HAP-1 (cell line): ENCODE measurements at places on chromosomes 16 and 17.

DNA sequence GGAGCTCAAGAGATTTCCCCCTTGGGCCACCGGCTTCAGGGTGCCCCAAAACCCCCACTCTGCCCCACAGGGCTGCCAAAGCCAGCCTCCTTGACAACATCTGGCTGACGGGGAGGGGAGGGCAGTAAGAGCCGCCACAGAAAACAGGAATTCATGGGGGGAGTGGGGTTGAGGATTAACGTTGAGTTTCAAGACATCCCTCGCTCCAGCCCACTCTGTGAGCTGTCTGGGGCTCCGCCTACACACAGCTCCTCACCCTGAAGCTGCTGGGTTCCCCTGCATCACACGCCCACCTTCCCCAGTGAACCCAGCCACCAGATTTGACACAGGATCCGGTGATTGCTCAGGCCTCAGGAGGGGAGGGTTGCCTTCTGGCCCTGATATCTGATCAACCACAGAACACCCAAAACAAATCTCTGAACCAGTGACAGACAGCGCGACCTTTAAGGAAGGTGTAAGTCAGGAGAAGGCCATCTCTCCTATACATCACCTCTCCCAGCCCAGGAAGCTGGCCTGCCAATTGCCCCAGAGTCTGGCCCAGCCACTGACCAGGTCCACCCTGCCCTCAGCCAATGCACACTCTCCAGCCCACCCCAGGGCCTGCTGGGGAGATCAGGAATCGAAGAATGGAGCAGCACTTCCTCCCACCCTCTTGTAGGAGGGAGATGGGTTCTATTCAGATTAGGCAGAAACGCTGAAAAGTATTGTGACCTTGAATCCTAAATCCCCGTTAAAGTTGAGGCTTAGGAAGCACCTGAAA is 132.1 kb downstream of the CLEC16A start:
- DNase-seq: no peak

GRCh38 chr16:80788027-80788426 is 16.4 kb downstream of the CDYL2 start:
- no peak for DNase-seq

DNA sequence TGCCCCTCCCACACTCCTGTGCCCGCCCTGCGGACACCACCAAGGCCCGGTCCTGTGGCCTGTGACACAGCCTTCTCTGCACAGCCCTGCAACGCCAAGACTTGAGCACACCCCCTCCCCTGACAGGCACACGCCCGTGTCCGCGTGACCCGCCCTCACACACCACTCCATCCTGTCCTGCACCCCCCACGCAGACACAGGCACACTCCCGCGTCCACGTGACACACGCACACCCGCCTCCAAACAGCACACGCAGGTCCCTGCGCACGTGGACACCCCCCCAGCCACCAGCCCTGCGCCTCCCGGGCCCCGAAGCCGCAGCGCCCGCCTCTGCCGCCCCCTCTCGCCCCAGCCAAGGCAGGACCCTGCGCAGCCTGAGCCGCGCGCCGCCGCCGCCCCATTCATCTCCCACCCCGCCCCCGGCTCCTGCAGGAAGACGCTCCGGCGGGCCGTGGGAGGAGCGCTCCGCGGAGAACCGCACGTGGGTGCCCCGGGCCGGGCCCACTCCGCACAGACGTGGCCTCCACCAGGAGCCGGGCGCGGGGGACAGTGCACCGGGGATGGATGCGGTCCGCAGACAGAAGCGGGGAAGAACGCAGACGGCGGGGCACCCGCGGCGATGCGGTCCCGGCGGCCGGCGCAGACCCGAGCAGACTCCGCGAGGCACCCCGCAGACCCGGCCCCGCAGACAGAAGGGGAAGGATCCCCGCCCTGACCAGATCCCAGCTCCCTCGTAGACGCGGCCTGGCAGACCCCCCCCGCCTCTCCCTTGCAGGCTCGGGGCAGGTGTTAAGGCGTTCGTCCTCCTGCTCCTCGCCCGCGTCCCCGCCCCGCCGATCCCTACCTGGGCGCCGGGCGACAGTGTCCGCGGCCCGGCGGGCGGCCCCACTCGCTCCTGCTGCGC is 506 bp downstream of the CAMKK1 start:
- DNase-seq: peak; percentile 72

- no peak for DNase-seq
Observed at GRCh38 chr17:48202959-48203358, 95.4 kb downstream of the SNX11 start.

GRCh38 chr17:4420692-4421131 is 13.0 kb upstream of the SPNS3 start:
- DNase-seq: peak; percentile 76

DNA sequence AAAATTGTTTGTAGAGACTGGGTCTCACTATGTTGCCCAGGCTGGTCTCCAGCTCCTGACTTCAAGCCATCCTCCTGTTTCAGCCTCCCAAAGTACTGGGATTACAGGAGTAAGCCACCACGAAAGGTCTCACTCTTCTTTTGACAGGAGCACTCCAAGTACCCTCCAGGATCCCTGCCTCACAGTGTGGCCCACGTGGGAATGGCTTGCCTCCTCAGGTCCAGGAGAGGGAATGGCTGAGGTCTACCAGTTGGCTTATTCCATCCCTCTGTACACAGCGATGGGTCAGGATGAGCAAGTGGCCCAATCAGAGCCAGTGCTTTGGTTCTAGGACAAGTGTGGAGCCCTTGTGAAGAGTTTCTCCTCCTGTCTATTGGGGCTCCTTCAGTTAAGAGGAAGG is 73.7 kb upstream of the ZNF423 start:
- DNase-seq: no peak

DNA sequence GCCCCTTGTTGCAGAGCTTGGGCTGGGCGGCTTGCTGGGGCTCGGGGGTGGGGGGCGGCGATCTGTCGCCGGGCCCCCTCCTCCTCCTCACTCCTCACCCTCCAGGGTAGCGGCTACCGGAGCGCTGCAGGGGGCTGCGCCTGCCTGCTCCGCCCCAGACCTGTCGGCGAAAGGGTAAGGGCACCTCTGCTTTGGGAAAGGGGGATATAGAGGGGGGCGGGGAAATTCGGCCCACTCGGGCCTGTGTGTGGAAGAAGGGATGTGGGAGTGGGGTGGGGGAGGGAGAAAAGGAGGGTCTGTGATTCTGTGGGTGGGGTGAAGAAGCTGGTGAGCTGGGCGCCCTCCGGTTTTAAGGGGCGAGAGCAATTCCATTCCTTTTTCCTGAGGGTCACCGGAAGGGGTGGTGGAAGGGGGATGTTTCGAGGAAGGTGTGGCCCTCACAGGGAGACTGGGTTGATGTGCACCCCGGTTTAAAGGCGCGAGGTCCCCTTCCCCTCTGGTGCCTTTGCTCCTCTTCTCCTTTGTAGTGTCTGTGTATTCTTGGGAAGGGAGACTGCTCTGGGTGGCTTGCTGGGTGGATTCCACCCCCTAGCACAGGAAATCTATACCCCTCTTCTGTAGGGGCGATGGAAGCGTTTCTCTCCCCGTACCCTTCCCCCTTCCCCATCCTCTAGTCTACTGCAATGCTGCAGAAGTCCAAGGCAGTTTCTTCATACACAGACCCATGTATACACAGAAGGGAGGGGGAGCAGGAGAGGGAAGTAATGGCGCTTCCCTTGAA is 878 bp downstream of the TAOK1 start:
- DNase-seq: peak; percentile 48

DNA sequence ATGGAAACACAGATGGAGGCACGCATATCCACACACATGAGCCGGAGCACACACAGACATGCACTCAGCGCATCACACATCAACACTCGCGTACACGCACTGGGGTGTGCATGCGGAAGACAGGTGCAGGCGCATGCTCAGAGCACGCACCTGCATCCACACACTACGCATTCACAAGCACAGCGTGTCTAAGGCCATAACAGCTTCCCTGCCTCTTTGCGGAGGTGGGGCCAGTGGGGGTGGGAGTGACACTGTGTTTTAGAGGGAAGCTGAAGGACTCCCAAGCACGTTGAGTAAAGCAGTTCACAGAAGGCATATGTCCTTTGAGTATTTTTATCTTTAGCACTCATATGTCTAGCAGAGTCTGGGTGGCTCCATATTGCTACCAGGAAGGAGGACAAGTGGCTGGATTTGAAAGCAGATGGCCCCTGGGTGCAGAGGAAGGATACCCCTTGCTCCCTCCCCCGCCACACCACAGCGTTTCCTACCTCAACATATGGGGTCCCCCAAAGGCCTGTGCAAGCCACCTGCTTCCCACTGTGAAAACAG is 68.6 kb upstream of the TOB1 start:
- no peak for DNase-seq

DNA sequence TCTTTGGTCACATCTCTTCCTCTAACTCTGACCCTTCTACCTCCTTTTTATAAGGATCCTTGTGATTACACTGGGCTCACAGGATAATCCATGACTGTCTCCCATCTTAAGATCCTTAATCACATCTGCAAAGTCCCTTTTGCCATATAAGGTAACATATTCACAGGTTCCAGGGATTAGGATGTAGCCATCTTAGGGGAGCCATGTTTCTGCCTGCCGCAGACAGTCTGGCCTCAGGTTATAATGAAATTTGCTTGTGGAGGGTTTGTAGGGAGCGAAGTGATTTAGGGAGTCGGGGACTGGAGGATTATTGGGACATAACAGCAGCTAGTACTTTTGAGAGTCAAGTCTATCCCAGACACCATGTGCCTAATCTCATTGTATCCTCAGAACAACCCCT is 7.7 kb downstream of the EEF2K start:
- no peak for DNase-seq

DNA sequence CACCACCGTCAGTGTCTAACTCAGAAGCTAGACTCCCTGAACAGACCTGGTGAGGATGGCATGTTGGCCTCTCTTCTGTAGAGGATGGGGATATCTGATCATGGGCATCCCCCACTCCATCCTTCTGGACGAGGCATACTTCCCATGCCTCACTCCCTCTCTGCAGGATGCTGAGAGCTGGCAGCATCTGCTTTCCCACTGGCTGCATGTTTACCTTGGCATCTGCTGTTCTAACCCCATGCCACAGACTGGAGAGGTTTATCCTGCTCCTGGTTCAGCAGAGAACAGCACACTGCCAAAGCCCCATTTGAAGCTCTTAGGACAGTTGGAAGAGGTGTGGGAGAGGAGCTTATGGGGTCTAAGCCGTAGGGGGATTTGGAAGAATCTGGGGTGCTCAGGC is 46.0 kb downstream of the YPEL2 start:
- no peak for DNase-seq

DNA sequence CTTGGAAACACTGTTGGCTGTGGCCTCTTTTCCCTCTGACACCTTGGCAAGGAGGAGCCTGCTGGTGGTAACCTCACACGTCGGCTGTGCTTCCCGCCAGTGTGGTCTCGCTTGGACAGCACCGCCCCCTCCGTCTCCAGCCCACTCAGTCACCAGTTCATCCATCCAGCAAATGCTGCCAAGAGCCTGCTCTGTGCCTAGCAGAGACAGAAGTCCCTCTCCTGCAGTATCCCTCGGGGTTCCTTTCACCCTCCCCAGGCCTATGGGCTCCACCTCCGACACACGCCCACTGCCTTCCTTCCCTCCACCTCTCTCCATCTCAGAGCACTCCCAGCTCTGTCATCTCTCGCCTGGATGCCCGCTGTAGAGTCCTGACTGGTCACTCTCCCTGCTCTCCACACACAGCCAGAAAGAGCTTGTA is 12.3 kb downstream of the CACNG4 start:
- no peak for DNase-seq

GRCh38 chr17:58641887-58642311 is 49.9 kb downstream of the TEX14 start:
- DNase-seq: no peak

DNA sequence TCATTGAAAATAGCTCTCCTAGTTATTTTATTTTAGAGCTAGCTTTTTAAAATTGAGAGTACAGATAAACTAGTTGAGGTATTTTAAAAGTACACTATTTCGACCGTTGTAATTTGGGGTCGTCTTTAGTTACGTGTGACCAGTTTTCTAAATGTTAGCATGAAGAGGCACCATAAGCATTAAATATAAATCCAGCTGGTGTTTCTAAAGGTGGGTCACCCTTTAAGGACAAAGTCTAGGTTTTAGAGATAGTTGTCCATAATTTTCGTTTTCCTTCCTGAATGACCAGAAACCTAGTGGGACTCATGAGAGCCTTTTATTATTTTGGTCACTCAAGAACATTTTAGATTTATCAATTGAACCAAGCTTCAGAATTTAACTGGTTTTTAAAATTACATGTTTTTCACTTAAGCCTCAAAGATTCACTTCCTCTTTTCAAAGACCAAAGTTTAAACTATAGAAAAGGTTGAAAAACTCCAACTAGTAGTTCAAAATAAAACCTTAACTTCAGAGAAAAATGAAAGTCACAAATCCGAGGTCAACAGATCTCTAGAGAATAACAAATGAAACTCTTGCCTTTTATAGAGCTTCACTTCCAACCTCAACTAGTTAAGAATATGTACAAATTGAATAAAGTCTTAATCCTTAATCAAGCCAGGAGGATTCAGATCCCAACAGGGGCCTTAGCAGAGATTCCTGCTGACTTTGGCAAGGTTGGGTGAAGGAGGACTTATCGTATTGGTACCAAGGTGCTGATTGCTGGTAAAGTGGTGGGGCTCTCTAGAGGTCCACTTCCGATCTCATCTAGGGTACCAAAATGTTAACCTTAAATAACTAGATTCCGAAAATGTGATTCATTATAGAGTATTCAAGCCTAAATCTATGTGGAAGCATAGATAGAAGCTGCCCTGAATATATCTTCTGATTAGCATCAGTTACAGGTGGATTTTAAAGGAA is 32.5 kb downstream of the PHKB start:
- no peak for DNase-seq

DNA sequence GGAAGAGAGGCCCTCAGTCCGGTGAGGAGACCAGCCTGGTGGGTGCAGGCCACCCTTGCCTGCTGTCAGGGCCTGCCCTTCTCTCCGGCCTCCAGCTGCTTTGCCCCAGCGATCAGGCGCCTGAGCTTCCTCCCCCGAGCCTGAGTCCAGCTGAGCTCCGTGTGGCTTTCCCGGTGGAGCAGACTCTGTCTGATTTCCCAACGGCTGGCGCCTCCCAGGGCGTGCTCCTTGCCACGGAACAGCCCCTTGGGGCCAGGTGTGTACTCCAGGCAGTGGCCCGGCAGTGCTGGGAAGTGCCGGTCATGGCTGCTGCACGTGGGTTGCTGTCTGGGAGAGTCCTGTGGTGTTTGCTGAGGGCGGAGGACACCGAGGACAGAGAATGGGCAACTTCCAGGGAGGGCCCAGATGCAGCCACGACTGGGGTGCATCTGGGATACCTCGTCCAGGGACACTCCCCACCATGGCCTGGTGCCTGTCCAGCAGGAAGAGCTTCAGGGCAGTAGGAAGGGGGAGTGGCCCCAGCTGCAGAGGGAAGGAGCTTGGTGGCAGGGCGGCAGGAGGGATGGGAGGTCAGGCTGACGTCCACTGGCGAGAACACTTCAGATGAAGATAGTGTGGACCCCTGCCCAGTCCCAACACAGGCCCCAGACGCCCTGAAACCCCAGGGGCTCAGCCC is 22.5 kb downstream of the METRNL start:
- no peak for DNase-seq

- no peak for DNase-seq
Observed at GRCh38 chr16:89615596-89616090, 2.2 kb downstream of the DPEP1 start.

GRCh38 chr16:57358527-57359095 is at the start of gene CCL22:
CCL22 (plus strand) TSS chr16:57358783; CDS start chr16:57358817, 34 bp downstream.
- no peak for DNase-seq

- peak; percentile 74 for DNase-seq
Observed at GRCh38 chr17:73262676-73263642, 1.3 kb upstream of the CPSF4L start.
